Fibroblast of skin of left biceps (primary cell): ENCODE measurements at places on chromosomes 2 and 18.

GRCh38 chr18:36693931-36694620 lies 134.7 kb downstream of the TPGS2 start:
- no peak for DNase-seq

- no peak for DNase-seq
These were observed 130.1 kb downstream of the ZNF804A start for GRCh38 chr2:184728411-184728810.

DNA sequence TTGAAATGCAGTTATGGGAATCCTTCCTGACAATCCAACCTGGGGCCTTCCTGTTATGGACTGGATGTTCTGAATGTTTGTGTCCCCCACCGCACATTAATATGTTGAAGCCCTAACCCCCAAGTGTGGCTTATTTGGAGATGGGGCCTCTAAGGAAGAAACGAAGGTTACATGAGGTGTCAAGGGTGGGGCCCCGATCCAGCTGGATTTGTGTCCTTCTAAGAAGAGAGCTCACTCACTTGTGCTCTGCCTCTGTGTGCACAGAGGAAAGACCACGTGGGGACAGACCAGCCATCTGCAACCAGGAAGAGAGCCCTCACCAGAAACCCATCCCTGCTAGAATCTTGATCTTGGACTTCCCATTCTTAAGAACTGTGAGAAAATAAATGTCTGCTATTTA lies 44.4 kb downstream of the MAP3K19 start:
- no peak for DNase-seq

DNA sequence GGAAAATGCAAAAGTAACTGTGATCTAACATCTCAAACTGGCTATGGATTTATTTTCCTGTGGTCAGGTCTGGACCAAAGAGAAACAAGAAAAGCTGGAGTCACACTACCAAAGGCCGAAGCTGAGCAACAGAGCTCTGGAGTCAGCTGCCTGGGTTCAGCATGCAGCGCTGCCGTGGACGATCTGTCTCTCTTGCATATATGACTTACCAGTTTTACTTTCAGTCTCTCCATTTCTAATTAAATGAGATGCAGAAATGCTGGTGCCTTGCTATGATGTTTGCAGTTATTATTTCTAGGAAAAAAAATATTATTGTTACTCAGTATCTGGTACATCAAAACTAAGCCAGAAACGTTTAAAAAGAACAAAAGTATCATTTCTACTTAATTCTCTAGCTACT lies 813.2 kb downstream of the RNF144A start:
- DNase-seq = no peak

- DNase-seq = no peak
These were observed 1269.9 kb upstream of the GYPC start for GRCh38 chr2:125386074-125386473.

DNA sequence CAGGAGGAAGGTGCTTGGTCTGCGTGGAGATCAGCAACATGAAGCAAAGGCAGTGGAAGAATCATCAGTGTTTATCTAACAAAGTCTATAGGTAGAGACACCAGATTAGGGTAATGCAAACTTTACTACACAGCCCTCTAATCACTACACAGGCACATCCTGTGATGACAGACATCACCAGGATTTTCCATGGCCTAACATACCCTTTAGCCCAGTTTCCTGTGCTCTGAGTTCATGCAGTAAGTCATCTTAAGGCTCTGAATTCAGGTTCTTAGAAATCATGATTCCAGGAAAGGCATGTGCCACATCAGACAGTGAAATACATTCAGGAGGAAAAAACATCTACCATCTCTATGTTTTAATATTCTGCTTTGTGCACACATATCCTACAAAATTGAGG lies 708.5 kb upstream of the SLC8A1 start:
- DNase-seq = no peak

DNA sequence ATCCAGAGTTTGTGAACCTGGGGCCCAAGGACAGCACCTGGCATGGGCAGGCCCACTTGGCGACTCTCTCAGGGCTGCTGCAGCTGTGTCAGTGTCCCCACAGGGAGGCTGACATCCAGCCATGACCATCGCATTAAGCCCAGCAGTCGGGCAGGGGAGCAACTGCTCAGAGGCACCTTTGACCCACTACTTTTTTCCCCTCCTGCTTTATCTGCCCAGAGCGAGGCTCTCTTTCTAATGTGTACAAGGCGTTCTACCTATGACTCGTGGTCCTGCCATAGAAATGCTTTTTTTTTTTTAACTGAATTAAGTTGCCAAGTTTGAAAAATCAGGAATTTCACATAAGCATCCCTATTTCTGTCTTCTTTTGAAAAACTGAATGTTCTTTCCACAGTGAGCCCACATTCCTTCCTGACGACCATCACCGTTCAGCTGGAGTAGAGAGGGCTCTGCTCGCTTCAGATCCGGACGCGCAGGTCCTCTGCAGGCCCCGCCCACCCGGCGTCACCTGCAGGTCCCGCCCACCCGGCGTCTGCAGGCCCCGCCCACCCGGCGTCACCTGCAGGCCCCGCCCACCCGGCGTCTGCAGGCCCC lies 403 bp upstream of the CLUL1 start:
- no peak for DNase-seq

DNA sequence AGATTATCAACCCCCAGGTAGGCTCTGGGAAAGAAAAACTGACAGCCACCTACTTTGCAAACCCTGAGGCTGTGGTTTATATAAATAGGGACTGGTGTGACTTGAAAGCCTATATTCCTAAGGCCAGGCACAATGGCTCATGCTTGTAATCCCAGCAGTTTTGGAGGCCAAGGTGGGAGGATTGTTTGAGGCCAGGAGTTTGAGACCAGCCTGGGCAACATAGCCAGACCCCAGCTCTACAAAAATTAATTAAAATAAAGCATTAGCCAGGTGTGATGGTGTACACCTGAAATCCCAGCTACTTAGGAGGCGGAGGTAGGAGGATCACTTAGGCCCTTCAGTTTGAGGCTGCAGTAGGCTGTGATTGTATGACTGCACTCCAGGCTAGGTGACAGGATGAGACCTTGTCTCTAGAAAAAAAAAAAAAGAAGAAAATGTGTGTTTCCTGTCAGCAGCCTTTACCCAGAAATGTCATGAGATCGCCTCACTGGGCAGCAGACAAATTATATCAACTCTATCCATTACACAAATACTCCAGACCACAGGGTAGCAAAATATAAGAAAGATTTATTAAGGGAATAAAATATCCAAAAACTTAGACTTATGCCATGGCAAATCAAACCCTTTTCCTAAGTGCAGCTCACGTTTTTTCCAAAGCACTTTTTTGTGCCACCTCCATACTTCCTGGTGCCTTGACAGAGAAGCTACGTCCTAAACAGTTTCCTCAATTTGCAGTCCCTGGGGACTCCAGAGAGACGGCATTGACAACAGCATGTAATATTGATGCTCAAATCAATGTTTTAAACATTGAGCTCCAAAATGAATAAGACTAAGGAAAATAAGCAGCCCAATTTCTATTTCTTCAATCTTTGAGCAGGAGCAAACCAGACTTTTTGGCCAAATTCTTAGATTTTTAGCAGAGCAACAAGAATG lies 190.8 kb upstream of the NDUFV2 start:
- DNase-seq = no peak

DNA sequence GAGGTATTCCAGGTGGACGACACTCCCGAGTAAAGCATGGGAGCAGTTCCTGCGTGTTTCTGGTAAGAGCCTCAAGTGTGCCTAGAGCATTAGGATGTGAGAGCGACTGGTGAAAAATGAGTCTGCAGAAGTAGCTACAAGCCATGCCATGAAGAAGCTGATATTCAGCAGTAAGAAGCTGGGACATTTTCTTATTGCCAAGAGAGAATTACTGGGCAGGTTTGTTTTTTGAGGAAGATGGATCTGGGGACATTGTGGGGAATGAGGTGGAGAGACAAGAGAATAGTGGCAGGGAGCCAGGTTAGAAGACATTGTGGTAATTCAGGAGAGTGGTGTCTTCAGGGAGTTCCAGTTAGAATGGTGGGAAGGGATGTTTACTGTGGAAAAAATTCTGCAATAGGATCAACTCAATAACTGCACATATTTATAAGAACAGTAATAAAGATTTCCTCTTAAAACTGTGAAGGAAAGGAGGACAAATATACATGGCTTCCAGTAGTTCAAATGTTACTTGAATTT lies 38.2 kb downstream of the CRIM1 start:
- no peak for DNase-seq

GRCh38 chr2:235046589-235046988 lies 94.8 kb downstream of the SH3BP4 start:
- DNase-seq = no peak

DNA sequence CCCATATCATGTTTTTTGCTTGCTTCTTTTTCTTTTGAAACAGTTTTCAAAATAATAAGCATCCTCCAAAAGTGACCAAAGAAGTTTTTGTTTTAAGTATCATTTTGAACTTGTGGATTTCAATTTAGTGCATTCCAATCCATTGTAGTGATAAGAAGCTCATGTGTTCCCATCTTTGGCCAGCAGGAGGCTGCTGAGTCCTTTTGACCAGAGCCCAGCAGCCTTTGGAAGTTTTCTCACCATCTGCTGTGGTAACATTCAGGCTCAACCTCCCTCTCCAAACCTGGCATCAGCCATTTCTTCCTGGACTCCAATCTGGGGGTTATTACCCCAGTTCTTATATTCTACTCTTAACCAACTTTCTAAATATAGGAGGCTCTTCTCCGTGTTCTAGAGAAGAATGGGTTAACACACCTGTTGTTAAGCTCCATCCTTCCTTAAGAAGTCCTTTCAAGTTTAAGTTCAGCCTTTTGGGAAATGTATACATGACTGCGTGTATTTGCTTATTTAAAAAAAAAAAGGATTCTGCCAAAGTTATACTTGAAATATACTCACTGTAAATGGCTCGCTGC lies 39.0 kb upstream of the MAL start:
- peak; percentile 11 for DNase-seq

GRCh38 chr2:241003369-241003768 lies 5.0 kb downstream of the SNED1 start:
- DNase-seq = no peak

- no peak for DNase-seq
These were observed 260.0 kb upstream of the NRXN1 start for GRCh38 chr2:51291762-51292551.

- DNase-seq = peak; percentile 33
These were observed 81.3 kb downstream of the NEURL3 start for GRCh38 chr2:96423828-96424227.

- DNase-seq = no peak
These were observed 294.2 kb upstream of the NCKAP5 start for GRCh38 chr2:133862400-133862977.

GRCh38 chr18:63843008-63843407 lies 44.5 kb upstream of the SERPINB2 start:
- no peak for DNase-seq

GRCh38 chr2:133526530-133527300 lies 41.5 kb downstream of the NCKAP5 start:
- no peak for DNase-seq

DNA sequence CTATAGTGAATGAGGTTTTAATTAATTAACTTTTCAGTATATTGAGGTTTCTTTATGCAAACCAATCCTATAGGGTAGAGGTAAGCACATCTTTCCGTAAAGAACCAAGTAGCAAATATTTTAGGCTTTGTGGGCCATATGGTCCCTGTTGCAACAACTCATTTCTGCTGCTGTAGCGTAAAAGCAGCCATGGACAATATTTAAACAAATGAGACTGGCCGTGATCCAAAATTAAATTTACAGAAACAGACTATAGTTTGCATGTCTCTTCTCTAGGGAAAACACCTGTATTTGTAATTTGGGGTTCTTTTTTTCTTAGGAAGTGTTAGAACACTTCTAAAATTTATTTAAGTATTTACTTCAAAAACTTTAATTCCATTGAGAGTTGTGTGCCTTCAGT lies 104.3 kb downstream of the KYNU start:
- no peak for DNase-seq

DNA sequence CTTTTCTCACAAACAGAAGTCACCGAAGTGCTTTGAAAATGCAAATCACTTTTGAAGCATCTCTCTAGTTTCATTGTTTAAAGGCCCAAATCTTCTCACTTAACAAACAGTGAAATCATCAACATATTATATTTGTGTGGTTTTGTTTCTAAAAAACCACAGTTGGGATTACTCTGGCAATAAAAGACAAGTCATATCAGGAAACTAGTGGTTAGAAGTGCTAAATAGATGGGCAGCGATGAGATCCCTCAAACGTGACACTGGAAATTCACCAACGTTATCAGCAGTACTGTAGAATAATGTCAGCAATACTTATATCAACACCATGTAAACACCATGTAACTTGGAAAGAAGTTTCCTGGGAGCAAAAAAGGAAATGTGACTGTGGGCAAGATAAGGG lies 893.5 kb downstream of the SUCLG1 start:
- no peak for DNase-seq

DNA sequence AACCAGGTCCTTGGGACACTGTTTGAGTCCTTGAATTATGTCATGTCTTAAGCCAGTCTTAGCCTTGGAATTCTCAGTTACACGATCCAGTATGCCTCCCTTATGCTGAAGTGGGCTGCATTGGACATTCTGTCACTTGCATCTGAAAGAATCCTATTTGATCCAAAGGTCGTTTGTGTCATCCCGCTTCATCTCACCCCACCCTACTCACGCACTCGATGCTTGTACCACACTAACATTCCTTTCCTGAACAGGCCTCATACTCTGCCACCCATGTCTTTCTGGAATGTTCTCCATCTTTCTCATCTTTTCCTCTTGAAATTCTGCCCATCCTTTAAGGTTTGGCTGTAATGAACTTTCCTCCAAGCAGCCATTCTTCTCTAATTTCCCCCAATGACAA lies 27.9 kb upstream of the ZFP36L2 start:
- no peak for DNase-seq

- no peak for DNase-seq
These were observed 71.9 kb upstream of the LYPD6 start for GRCh38 chr2:149258531-149258930.

DNA sequence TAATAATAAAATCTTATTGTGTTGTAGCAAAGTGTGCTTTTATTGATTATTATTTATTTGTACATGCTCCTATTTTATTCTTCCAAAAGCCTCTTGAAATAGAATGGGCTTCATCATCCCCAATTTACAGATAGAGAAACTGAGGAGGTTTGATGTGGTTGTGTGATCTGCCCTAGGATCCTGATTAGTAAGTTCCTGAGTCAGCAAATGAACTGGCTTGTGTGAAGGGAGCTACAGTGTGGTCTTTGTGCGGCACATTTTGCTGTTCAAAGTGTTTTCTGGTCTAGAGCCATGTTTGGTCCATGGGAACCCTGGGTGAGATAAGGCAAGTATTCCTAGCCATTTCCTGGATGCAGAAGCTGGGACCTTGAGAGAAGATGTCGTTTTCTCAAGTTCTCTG lies 326.9 kb downstream of the MEIS1 start:
- DNase-seq = no peak
